ENCODE measurements at places on chromosomes 1 and 21.

DNA sequence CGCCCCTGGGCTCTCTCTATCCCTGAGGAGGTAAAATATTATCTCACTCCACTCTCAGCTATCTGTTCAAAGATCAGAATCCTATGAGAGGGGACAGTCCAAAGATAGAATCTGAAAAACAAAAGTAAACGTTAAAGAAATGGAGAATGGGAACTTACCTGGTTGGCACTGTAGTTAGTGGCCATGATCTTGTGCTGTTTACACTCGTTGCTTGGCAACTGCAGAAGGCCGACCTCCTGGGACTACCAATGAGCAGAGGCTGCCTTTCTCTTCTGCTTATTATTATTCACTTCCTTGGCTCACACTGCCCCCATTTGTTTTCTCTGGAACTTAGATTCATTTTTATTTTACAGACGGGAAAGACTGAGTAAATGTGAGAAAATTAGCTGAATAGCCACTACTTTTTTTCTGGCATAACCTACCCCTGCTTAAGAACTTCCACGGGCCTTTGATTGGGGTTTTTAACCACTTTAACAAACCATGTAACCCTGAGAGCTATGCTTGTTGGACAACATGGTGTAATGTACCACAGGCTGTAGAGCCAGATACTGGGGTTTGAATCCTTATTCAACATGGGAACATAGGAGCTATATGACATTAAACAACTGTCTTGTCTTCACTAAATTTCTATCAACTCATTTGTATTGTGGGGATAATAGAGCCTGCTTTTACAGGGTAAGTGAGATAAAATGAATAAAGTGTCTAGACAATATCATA lies at the start of gene CFAP126:
Gene CFAP126 (minus strand): TSS at position 193 of the 717 bp plus-strand sequence. CDS start 8 bp downstream, at position 185.
- peak; percentile 45 for DNase-seq

- no peak for DNase-seq
These were observed 160.9 kb downstream of the SLC44A5 start for GRCh38 chr1:75449998-75450397.

DNA sequence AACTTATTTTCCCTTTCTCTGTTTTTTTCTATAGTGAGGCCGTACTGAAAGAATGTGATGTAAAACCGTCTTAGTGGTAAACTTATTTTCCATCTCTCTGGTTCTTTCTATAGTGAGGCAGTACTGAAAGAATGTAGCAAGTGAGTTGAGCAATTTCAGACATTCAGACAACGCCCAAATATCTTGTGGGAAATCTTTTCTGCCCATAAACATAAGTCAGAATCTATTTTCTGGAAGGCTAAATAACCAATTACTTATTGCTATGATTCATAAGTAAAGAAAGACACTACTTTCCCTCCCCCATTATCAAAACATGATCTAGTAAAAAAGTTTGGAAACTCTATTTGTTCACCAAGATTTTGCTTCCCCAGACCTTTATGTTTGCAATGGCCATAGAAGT lies 18.8 kb upstream of the SCCPDH start:
- DNase-seq = no peak

GRCh38 chr1:46800742-46801141 lies 1.9 kb downstream of the CYP4B1 start:
- DNase-seq = no peak

DNA sequence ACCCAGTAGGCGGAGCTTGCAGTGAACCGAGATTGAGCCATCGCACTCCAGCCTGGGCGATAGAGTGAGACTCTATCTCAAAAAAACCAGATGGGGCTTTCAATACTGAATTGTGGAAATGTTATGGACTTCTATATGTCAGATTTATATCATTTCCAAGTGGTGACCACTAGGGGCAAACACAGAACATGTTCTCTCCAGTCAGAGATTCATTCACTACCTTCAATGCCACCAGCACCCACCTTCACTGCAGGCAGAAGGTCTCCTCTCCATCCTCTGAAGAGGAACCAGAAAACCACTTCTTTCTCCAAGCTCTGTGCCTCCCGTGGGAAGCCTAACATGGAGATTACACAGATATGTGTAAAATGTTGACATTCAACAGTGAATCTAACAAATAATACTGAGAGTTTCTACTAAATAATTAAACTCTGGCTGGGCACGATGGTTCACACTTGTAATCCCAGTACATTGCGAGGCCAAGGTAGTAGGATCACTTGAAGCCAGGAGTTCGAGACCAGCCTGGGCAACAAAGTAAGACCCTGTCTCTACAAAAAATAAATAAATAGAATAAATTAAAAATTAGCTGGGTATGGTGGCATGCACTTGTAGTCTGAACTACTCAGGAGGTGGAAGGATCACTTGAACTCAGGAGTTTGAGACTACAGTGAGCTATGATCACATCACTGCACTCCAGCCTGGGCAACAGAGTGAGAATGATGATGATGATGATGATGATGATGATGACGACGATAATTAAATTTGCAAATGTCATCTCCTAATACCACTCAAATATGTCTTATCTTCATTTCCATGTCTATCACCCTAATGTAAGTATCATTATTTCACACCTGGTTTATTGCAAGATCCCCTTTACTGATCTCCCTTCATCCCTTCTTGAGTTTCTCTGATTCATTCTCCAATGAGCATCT lies 151.1 kb downstream of the ZNF281 start:
- DNase-seq = no peak

DNA sequence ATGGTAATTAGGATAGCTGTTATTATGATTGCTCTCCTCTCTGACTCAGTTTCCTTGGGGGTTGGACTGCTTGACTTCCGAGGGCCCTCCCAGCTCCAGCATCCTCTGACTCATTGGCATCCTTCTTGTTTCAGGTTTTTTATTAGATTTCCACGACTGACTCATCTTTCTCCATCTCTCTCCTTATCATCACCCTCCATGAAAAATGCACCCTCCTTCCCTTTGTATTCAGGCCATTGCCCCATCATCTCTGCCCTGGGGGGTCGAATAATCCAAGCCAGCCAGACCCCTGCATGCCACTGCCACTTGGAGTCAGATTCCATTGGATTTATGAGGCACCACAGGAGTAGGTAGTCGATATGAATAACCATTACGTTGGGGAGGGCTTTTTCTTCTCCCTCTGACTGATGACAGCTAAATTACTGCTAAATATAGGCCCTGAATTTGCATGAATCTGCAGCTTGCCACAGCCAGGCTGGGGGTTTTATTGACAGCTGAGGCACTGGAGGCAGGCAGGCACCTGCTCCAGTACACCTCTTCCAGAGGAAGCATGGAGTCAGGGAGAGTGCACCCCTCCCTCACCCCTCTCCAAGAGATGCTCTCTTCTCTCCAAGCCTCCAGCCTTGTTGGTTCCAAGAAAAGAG lies 91.7 kb downstream of the C1orf94 start:
- DNase-seq = no peak

- no peak for DNase-seq
These were observed 5.9 kb upstream of the SLC6A9 start for GRCh38 chr1:44037154-44037553.

GRCh38 chr21:17858747-17859146 lies 39.6 kb upstream of the C21orf91 start:
- DNase-seq = no peak

DNA sequence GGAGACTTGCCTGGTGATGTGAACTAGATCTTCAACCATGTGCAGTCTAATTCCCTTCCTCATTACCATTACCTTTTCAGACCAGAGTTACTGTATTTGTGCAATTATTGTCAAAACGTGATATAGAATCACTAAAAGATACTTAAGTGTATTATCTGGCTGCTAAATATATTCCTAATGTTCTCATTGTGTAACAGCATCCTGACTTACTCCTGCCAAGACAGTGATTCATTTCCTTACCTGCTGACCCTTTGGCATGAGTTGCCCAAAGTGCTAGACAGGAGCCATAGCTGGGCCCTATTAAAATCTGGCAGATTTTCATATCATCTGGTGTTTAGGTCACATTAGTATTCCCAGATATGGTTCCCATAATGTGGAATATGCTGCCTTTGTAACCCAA lies 598.3 kb upstream of the CAMK1G start:
- no peak for DNase-seq

DNA sequence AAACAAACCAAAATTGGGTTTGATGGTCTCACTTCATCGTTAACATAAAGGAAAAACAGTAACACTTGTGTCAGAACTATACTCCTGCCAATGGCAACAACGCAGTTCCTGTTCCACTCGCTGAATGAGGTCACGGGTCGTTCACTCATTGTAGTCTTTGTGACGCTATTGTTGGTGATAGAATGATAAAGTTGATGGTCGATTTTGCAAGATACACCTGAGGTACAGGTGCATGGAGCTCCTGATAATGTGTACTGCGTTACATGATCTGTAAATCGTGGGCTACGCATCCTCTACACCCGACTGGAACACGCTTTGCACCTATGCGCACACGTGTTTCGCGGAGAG lies 391 bp upstream of the CENPS start:
- DNase-seq = peak; percentile 10

GRCh38 chr1:245085508-245086095 lies 69.2 kb upstream of the KIF26B start:
- no peak for DNase-seq

- DNase-seq = no peak
These were observed 29.4 kb upstream of the FHAD1 start for GRCh38 chr1:15217654-15218053.

- DNase-seq = no peak
These were observed 1704.7 kb downstream of the KCNT2 start for GRCh38 chr1:194903524-194903923.

DNA sequence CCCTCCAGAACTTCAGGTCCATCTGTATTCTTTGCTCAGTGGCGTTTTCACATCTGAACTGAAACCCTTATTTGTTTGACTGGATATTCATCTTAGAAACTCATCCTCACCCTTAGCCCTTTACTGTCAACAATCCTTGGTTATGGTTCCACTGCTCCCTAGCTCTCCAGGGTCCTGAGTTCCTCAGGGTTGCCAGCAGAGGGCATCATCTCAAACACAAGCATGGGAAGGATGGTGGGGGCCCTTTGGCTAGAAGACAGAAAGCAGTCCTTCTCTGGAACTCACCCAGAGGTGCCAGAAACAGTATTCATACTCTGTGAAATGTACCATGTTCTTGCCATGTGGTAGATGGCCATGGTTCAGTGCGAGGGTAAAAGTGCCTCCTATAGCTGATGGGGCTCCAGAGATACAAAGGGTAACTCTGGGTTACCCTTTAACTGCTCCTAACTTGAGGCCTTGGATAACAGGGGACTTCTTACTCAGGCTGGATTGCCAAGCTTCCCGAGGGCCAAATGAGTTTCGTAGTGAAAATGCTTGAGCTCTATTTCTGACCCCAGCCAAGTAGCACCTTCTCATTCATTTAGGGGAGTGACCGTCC lies 11.3 kb downstream of the NCSTN start:
- DNase-seq = no peak

DNA sequence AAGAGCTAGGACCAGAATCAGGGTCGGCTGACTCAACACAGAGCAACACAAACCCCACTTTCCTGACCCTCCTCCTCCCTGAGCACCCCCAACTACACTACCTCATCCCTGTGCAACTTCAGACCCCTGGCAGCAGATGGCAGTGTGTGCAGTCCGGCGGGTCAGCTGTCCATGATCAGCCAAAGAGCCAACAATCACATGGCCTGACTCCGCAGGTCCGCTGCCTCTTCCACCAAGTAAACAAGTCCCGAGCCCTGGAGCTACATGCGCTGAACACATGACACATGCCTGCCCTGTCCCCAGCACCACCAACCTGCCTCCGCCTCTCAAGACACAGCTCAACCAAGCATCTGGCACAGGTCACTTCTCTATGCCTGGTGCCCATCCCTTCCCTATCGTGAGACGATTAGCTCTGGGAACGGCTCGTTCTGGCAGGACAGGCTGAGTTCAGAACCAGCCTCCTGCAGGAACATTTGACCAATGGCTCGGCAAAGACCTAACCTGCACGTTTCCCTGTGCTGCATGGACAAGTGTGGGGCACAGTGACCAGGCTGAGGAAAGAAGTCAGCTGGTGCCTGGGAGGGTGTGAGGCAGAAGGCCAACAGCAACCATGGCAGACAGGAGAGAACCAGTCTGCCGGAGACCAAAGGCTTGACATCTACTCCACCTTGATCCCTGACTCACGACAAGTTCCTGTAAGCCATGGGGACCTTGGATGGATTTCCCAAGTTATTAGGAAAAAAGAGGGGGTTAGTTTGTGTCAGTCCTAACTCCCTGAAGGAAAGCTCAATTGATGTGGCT lies 60.3 kb downstream of the CD46 start:
- DNase-seq = no peak

DNA sequence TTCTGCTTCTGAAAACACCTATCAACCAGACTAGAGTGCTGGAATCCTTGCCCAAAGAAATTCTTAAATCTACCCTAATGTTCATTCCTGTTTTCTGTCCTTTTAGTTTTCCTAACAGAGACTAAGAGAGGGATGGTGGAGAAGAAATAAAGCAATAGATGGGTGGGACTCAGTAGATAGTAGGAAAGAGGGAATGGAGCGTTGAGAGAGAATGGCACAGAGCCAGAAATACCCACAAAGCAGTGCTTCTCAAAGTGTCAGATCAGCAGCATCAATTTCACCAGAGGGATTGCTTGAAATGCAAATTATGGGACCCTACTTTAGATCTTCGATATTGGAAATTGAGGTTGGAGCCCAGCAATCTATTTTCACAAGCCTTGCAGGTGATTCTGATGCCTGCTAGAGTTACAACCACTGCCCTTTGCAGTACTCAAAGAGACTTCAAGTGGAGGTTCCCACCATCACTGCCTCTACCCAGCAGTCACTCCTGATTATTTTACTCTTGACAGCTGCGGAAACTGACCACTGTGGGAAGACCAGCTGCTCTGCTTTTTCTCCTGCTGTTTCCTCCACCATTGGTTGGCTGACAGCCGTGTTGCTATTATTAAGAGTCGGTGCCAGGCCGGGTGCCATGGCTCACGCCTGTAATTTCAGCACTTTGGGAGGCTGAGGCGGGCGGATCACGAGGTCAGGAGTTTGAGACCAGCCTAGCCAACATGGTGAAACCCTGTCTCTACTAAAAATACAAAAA lies 11.4 kb upstream of the PRPF3 start:
- no peak for DNase-seq

DNA sequence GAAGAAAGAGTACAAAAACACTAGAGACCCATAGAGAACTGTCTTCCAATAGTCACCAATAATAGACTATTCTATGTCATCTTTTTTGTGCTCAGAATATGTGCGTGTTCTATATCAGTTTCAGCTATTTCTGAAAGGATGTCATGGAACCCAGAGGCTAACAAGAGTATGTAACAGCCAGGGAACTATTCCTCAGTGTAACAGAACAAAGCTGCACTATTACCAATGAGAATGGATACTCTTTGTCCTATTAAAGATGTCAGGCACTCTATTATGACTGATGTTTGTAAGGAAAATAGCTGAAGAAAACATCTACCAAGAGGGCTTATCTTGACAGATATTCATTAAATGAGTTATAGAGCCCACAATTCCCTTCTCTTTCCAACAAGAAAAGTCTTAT lies 8.6 kb upstream of the LRRC8C start:
- DNase-seq = no peak

All from T follicular helper cell (primary cell).